ENCODE measurements at places on chromosomes 5 and 9. TPM values are rescaled to one million over a fixed set of nuclear protein-coding genes. Genes with fewer than 3 reads are reported as not detected.

The CTNNA1 gene
- 371 TPM for total RNA-seq

The WHRN gene
- 9.2 TPM for total RNA-seq

The KIAA0825 gene
- total RNA-seq, result 3.3 TPM

The TEK gene
- total RNA-seq, result 8.1 TPM

The AHRR gene
- 3.5 TPM for total RNA-seq

The ACTBL2 gene
- not detected for total RNA-seq

The PTGR1 gene
- total RNA-seq, result 276 TPM

The PHF24 gene
- total RNA-seq, result 0.29 TPM

The ELOVL7 gene
- 66.8 TPM for total RNA-seq

The RNF183 gene
- 5.3 TPM for total RNA-seq

The NPDC1 gene
- 376 TPM for total RNA-seq

The OR13C5 gene
- not detected for total RNA-seq

The KIF27 gene
- 7.9 TPM for total RNA-seq

The SOX30 gene
- 0.09 TPM for total RNA-seq
